ENCODE measurements at places on chromosomes 5 and 9. TPM values are rescaled to one million over a fixed set of nuclear protein-coding genes. Genes with fewer than 3 reads are reported as not detected.

DNA sequence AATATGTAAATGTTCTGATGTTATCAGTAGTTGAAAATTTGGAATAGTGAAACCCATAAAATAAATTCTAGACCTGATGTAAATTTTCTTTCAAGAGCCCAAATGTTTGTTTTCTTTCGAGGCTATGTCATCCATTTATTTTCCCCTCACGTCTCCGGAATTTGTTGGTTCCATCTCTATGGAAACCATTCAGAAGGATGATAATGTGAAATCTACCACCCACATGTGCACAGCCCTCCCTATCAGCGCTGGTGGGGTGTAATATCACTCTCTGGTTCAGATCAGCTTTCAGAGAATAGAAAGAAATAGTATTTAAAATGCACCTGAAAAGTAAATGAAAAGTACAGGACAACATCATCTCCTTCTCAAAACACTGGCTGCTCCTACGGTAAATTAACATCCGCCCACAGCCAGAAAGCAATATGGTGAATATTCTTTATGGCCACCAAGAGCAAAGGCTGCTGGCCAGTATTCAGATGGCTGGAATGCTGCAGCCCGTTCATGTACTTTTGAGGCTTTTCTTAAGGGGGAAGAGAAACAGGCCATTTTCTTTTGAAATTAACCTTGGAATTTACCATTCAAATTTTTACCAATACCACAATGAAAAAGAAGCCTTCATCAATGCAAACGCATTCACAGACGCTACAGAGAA, 28.5 kb downstream of the GLDC start:
- DNase-seq = no peak
- no peak overlapping the region for H3K27ac ChIP-seq
- no peak overlapping the region for H3K4me3 ChIP-seq
- no peaks in the 10 kb centered on the region for H3K36me3 ChIP-seq

GRCh38 chr5:9207817-9208418, 338.0 kb downstream of the SEMA5A start:
- no peak overlapping the region for H3K27ac ChIP-seq
- H3K36me3 ChIP-seq = no peaks in the 10 kb centered on the region

Gene C5orf34
- 1.1 TPM for total RNA-seq

GRCh38 chr5:42495914-42496313, 72.7 kb downstream of the GHR start:
- no peak overlapping the region for H3K27ac ChIP-seq
- no peaks in the 10 kb centered on the region for H3K4me1 ChIP-seq
- H3K4me3 ChIP-seq = no peak overlapping the region

- no peaks in the 10 kb centered on the region for H3K36me3 ChIP-seq
- no peaks in the 10 kb centered on the region for H3K4me1 ChIP-seq
Observed at GRCh38 chr9:1922026-1922425, 93.1 kb upstream of the SMARCA2 start.

- H3K4me1 ChIP-seq = no peaks in the 10 kb centered on the region
- no peak for DNase-seq
- H3K36me3 ChIP-seq = no peaks in the 10 kb centered on the region
- no peak overlapping the region for H3K27ac ChIP-seq
- H3K4me3 ChIP-seq = no peak overlapping the region
Observed at GRCh38 chr9:7273575-7273974, 515.8 kb downstream of the KDM4C start.

- peaks cover 87% of the 10 kb centered on the region for H3K4me1 ChIP-seq
- H3K4me3 ChIP-seq = peak overlapping the region; percentile 42
- H3K36me3 ChIP-seq = peaks cover 7% of the 10 kb centered on the region
- no peaks in the 10 kb centered on the region for H3K27me3 ChIP-seq
- DNase-seq = peak; percentile 47
Observed at GRCh38 chr9:114371973-114372917, 15.5 kb downstream of the AKNA start.

Gene CPLANE1
- 7.7 TPM for total RNA-seq

Gene EFNA5
- total RNA-seq = 0.06 TPM

DNA sequence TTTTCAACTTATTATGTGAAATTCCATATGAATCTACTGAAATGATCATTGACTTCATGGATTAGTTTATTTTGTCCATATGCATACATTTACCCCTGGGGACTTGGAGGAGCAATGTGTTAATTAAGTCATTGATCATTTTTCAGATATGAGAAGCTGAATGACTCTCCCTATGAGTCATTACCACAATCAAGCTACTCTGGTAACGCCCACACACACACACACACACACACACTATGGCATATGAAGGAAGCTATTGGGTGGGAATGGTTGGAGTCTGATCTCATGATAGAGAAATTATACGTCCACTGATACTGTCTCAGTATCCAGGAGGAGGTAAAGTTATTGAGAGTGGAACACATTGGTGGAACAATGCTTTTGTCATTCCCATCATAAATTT, 528.9 kb downstream of the AGTPBP1 start:
- no peak overlapping the region for H3K27ac ChIP-seq
- no peak for DNase-seq
- no peaks in the 10 kb centered on the region for H3K4me1 ChIP-seq
- no peak overlapping the region for H3K4me3 ChIP-seq
- peaks cover 3% of the 10 kb centered on the region for H3K27me3 ChIP-seq

GRCh38 chr9:121237916-121238315, 30.0 kb upstream of the GSN start:
- H3K4me1 ChIP-seq = no peaks in the 10 kb centered on the region
- DNase-seq = no peak
- no peaks in the 10 kb centered on the region for H3K36me3 ChIP-seq
- no peak overlapping the region for H3K4me3 ChIP-seq
- no peak overlapping the region for H3K27ac ChIP-seq

Gene SEMA5A
- total RNA-seq = 1.3 TPM

- H3K36me3 ChIP-seq = no peaks in the 10 kb centered on the region
- DNase-seq = no peak
- H3K27me3 ChIP-seq = no peaks in the 10 kb centered on the region
- H3K4me1 ChIP-seq = peaks cover 11% of the 10 kb centered on the region
- no peak overlapping the region for H3K27ac ChIP-seq
- H3K4me3 ChIP-seq = no peak overlapping the region
Observed at GRCh38 chr5:148910686-148911361, 84.4 kb downstream of the ADRB2 start.

Gene FOXD4
- total RNA-seq = 0.35 TPM

Gene SHOC1
- total RNA-seq = not detected

DNA sequence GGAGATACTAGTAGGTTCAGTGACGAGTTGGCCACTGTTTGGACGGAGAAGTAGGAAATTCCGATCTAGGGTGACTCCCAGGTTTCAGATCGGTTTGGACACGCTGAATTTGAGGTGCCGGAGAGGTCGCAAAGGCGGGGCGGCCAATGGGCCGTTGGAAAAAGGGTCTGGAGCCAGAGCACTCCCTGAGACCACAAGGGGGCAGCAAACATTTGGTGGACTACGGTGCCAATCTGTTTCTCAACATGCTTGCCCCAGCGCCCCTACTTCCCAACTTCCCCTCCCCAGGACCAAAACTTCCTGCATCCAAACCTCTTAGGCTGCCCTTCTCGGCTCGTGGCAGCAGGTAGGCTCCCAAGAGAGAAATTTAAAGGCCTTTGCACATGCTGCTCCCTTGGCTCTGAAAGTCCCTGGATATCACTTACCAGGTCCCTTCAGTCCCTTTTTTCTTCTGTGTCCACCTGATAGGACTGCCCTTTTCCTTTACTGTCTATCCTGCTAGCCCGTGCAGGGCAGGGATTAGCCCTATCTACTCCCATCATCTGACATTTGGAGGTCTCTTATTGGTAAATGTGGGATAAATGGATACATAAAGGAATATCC, 992 bp upstream of the RPP25L start:
- H3K4me1 ChIP-seq = peaks cover 3% of the 10 kb centered on the region
- H3K27ac ChIP-seq = peak overlapping the region; percentile 55
- H3K4me3 ChIP-seq = peak overlapping the region; percentile 94
